ENCODE measurements at places on chromosomes 5 and 9.

- DNase-seq = no peak
Measured at GRCh38 chr5:109584986-109585599, 104.6 kb upstream of the MAN2A1 start.

GRCh38 chr9:84397151-84397728 lies 56.7 kb upstream of the SLC28A3 start:
- DNase-seq = peak; percentile 91

DNA sequence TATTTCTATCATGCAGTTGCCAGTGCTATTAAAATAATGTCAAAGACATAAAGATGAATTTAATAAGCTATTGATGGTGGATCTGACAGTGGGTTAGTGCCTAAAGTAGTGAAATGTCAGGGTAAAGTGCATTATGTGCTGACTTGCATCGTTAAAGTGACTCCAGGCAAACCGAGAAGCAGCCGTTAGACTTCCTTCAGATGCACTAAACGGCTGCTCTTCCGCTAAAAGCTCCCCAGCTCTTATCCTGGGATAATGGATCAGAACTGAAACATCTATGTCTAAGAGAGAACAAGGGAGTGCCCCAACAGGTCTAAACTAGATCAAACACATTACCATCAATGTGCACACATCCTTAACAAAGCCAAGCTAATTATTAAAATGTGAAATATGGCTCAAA lies 468.2 kb downstream of the NTRK2 start:
- no peak for DNase-seq

DNA sequence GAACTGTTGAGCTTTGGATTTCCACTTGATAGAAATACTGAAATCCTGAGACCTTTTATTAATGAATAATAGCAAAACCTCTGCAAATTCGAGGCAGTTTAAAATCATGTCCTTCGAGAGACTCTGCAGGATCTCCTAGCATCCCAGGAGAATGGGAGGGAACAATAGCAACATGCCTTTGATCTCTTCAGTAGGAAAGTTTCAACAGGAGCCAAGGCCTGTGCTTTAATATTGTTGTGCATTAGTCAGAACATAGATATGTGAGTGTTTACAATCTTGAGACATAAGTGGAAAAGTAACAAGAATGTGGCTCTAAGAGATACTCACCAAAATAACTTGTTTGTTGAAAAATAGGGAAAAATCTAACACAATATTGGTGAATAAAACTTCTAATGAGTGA lies 83.3 kb upstream of the LHFPL2 start:
- no peak for DNase-seq

- no peak for DNase-seq
Measured at GRCh38 chr9:80504601-80505230, 933.0 kb downstream of the TLE4 start.

DNA sequence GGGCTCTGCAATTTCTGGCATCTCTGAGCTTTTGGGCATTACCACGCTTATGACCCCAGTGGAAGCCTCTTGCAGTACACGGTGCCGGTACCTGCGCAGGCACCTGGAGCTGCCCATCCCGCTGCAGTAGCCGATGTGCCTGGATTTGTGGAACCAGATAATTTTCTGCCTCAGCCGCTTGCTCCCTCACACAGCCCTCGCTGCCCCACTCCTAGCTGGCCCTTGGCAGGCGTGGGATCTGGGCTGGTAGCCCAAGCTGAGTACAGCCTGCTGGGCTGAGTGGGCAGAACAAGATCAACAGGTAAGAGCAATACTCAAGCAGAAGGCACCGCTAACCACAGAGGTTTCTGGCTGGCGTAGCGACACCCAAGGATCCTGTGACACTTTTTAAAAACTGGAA lies 1808.8 kb upstream of the ACO1 start:
- no peak for DNase-seq

GRCh38 chr9:134182554-134183085 lies 18.3 kb upstream of the RNU6ATAC start:
- peak; percentile 50 for DNase-seq

DNA sequence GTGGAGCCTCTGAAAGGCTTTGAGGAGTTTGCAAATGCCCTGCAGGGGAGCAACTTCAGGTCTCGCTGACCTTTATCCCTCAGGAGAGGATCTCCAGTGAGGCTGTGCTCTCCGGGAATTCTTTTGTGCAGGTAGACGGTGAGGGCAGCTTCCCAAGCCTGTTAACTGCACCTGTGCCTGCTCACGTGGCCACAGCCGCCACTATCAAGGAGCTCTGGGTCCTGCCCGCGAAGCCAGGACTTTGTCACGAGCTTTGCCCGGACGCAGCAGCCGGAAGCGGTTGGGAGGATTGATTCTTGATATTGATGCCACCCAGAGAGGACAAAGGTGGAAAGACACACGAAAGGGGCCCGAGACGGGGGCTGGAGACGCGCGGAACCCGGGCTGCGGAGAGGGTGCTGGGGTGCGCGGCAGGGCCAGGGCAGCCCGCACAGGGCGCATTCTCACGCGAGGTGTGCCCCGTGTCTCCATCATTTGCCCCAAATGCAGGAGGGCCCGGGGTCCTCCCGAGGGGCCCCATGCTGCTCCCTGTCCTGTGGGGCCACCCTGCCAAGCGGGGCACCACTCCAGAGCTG lies 18.2 kb downstream of the SLC9A3 start:
- DNase-seq = no peak

- DNase-seq = no peak
Measured at GRCh38 chr5:152335461-152335860, 69.6 kb downstream of the NMUR2 start.

- peak; percentile 85 for DNase-seq
Measured at GRCh38 chr5:64506567-64507263, 900 bp downstream of the RGS7BP start.

DNA sequence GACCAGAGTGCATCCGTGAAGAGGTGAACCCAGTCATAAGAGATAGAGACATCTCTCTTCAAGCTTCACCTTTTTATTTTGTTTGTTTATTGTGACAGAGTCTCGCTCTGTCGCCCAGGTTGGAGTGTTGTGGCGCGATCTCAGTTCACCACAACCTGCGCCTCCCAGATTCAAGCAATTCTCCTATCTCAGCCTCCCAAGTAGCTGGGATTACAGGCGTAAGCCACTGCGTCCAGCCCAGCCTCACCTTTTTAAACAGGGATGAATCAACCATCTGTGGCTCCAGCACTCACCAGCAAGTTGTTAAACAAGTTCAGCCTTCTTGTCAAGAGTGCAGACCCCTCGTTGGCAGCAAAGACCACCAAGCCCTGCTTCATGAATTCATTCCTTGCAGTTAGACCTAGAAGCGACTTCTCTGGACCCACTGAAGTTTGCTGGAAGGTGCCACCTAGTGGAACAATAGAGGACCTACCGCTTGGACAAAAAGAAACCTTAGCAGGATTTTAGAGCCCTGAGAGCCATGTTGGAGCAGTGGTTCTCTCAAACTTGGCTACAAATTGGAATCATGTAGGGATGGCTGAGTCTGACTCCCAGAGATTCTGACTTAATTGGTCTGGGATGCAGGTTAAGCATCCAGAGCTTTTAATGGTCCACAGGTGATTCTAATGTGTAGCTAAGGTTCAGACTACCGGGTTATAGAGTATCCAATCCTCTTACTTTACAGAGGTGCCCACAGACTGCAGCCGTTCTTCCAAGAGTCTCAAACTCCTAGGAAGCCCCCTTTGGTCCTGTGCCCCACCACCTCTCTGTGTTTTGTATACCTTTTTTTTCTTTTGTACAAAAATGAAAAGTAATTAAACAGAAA lies 10.5 kb upstream of the GALNT10 start:
- peak; percentile 76 for DNase-seq

GRCh38 chr5:44568519-44568918 lies 179.3 kb upstream of the FGF10 start:
- DNase-seq = no peak

GRCh38 chr5:32690153-32690552 lies 21.0 kb upstream of the NPR3 start:
- DNase-seq = peak; percentile 60

DNA sequence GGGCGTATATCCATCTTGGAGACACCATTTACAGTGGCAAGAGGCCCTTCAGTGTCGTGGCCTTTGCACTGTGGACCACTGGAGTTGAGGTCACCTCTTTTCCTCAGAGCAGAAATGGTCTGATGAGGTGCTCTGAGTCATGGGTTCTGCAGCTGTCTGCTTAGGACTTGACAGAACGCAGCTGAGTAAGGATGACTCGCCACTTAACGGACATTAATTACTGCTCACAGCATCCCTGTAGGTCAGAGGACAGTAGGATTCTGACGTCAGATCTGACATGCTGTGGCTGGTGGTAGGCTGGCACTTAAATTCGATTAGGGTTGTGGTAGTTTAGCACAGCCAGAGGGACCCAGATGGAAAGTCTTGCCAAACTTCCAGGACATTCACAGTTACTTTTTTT lies 479.4 kb downstream of the DMAC1 start:
- DNase-seq = peak; percentile 41

DNA sequence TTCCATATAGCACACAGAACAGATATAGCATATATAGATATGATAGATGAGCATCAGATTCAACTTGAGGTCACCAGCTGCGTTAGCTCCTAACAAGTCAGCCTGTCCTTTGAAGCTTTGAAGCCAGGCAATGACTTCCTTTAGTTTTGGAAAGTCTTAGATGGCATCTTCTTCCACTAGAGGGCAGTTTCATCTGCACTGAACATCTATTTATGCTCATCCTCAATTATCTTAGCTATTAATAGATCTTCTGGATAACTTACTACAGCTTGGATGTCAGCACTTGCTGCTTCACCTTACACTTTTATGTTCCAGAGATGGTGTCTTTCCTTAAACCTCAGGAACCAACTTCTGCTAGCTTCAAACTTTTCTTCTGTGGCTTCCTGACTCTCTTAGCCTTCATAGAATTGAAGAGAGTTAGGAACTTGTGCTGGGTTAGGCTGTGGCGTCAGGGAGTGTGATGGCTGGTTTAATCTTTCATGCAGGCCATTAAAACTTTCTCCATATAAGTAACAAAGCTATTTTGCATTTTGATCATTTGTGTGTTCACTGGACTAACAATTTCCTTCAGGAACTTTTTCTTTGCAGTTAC lies 1401.4 kb downstream of the EFNA5 start:
- DNase-seq = no peak

- DNase-seq = no peak
Measured at GRCh38 chr9:15778861-15779260, 226.0 kb downstream of the CCDC171 start.

- DNase-seq = no peak
Measured at GRCh38 chr5:17805227-17805825, 171.1 kb downstream of the TAF11L14 start.

GRCh38 chr5:83026516-83026915 lies 50.7 kb downstream of the TMEM167A start:
- DNase-seq = peak; percentile 76

GRCh38 chr9:90815183-90815943 lies 13.7 kb downstream of the SYK start:
- DNase-seq = no peak

DNA sequence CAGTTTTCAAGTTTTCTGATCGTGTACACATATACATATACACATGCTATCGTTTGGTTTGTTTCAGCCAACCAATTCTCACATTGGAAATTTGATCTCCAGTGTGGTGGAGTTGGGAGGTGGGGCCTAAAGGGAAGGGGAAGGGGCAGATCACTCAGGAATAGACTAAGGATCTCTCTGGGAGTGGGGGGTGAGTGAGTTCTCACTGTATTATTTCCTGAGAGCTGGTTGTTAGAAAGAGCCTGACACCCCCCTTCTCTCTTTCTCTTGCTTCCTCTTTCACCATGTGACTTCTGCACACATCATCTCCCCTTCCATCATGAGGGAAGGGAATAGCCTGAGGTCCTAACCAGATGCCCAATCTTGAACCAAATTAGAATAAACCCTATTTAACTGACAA lies 551.7 kb downstream of the MAT2B start:
- DNase-seq = no peak

DNA sequence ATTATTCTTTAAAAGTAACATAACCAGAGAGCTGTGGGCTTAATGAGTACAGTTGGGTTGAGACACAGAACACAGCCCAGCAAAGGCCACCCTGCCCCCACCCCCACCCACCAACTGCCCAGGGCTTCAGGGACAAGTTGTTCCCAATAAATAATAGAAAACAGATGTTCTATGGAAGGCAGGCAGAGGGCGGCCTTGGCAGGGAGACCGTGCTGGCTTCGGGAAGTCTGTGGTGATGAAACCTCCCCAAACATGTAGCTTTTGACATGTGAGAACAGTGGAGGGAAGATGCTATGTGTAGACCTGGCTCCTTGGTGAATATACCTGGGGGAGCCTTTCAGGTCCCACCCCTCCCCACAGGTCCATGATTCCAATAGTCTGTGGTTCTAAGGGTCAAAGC lies 10.0 kb downstream of the TRAF1 start:
- DNase-seq = no peak

DNA sequence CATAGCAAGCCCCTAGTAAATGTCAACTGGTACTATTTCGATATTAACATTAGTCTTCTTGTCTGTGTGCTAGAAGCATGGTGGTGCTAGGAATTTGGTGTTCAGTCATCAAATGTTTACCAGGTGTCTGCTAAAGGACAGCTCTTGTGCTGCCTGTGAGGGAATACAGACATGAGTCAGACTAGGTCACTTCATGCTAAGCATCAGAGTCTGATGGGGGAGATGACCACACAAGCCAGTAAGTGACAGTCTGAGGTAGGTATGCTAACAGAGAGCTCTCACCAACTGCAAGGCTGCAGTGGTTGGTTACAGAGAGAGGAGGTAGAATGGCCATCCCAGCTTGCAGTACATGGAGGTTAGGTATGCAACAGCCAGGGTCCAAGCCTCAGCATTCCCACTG lies 320.9 kb downstream of the CDK5RAP2 start:
- no peak for DNase-seq

- DNase-seq = peak; percentile 80
Measured at GRCh38 chr5:133996683-133997252, 8.0 kb downstream of the VDAC1 start.

GRCh38 chr9:7273575-7273974 lies 515.8 kb downstream of the KDM4C start:
- no peak for DNase-seq

GRCh38 chr5:146754621-146755020 lies 123.9 kb downstream of the PPP2R2B start:
- no peak for DNase-seq

DNA sequence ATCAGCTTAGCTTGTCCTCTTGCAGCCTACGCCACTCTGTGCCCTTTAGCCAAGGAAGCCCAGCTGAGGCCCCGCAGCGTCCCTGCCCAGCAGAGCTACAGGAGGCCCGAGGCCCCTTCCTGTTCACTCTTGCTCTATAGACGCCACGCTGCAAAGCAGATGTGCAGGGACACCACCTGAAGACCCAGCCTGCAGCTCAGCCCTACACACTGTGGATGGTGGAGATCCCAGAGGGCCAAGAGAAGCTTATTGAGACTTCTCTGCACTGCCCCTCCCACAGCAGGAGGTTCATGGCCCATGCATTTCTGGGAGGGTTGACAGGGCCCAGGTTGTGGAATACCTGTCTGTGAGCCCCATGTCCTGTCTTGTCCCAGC lies 33.6 kb downstream of the IRF1 start:
- no peak for DNase-seq

- no peak for DNase-seq
Measured at GRCh38 chr9:87109851-87110250, 162.5 kb upstream of the GAS1 start.

GRCh38 chr5:158450751-158451171 lies 591.8 kb upstream of the CLINT1 start:
- DNase-seq = no peak

- DNase-seq = no peak
Measured at GRCh38 chr9:70435948-70436347, 21.5 kb upstream of the KLF9 start.

GRCh38 chr9:18849890-18850677 lies 182.9 kb downstream of the SAXO1 start:
- no peak for DNase-seq
